T-helper 2 cell (primary cell): ENCODE measurements at places on chromosomes 7 and 10.
A peak's percentile ranks its signal among the peaks of the same experiment; 100 is the strongest.

DNA sequence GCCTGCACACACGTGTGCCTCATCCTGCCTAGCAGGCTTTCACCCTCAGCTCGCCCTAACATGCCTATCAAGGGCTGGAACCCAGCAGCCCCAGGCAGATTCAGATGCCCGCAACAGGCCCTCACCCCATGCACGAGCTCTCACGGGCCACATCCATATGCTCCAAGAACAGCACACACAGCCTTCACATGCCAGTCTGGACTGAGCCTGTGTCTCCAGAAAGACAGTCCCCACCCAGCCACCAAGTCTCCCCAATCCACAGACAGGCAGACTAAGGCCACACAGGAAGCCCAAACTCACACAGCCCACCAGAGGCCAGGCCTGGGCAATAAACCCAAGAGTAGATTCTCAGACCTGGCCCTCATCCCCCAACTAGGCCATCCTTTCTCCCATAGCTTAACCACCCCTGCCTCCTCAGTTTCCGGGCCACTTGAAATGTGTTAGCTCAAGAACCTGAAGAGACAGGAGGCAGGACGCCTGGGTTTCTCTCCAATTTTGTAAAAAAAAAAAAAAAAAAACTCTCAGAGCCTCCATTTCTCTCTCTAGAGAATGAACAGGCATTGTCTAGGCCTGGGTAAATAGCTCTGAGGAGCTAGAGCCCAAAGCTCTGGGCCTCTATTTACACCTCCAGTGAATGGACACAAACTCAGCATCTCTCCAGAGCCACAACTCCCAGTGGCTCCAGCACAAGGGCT lies 6.8 kb downstream of the LDB1 start:
- DNase-seq = no peak

- DNase-seq = no peak
Measured at GRCh38 chr7:356087-356486, 66.1 kb downstream of the FOXL3 start.

DNA sequence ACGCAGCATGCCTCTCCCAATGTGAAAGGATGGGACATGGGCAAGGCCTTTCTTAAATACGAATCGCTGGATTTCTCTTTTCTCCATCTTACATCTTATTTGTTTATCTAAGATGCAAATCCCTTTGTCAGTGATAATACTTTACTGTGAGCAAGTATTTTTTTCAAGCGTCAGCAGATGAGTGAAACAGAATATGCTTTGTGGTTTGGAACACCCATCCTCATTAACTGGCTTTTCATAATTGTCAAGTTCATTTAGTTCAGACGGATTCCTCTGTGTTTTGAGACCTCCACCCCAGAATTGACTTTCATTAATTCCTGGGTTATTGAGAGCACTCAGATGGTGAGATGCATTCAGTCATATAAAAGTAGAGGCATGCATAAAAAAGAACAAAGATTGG lies 149.8 kb downstream of the NSUN6 start:
- no peak for DNase-seq

DNA sequence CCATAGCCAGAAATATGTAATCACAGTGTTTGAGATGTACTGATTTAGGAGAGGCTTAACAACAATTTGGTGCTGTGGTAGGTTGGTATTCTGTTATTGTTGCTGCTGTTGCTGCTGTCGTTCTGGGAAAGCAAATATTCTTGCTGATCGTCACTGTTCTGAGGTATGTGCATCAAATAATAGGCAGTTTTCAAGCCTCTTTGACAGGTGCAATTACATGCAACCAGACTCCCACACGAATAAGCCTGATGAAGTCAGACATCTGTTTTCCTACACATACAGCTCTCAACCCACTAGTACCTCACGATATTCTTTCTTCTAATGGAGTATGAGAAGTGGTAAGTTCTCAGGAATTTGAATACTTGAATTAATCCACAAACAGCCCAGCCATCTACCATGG lies 46.7 kb upstream of the NRG3 start:
- no peak for DNase-seq

- no peak for DNase-seq
Measured at GRCh38 chr7:50497968-50498367, 47.8 kb upstream of the FIGNL1 start.

DNA sequence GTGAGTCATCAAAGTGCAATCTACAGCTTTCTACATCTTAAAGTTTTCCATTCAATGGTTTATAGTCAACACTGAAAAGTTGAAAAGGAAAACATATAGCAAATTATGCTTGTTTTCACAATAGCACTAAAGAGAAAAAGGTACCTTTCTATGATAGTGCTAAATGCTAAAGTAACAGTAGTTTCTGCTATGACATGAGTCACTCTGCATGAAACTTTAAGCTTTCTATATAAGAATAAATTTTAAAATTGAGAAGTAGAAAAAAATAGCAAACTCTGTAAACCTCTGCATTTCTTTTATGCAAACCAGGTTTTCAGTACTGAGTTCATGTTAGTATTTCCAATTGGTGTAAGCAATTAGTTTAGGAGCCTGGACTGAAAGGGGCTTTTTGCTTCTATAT lies 31.2 kb upstream of the TMEM168 start:
- DNase-seq = no peak

DNA sequence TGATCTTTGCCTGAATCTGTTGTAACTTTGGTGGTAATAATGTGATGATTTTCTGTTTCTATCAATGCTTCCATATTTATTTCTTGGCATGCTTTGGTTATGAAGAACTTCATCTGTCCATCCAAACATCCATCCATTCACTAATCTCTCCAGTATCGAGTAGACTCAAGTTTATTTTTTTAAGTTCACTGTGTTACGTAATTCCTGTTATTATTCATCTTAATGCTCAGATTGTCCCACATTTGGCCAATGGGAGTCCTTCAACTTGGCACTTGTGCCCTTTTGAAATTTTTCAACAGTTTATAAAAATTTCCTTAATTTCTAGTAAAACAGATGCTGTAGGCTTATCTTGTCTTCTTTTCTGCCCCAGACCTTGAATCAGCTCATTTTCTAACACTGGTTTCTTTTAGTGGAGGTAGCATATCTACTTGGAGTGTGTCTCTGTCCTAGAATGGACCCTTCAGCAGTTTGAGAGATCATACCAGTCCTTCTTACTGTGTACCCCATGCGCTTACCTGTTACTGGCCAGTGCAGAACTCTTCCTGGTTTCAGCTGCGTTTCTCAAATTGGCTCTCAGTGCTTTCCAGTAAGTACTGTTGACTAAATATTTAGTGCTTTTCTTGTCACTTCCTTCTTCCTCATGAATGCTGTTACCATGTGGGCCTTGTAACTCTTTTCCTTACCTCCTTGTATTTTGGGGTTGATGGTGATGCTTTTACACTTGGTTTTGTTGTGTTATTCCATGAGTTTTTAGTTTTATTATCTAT lies 100.8 kb downstream of the MLLT10 start:
- no peak for DNase-seq

DNA sequence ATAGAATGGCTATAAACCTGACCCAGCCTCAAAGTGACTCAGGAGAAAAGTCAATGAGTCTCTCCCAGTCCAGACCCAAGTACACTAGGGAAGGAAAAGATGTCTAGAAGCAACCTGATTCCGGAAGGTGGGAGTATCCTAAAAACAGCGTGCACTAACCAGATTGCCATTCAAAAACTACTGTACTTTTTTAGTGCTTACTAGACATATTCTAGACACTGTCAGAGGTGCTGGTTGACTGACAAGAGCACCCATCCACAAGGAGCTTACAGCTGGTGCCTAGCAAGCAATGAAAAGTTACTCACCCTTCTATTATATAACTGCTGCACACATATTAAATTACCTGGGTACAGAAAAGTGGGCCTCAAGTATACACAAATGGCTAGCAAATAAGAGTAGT lies 81.0 kb downstream of the SIRT1 start:
- DNase-seq = no peak

DNA sequence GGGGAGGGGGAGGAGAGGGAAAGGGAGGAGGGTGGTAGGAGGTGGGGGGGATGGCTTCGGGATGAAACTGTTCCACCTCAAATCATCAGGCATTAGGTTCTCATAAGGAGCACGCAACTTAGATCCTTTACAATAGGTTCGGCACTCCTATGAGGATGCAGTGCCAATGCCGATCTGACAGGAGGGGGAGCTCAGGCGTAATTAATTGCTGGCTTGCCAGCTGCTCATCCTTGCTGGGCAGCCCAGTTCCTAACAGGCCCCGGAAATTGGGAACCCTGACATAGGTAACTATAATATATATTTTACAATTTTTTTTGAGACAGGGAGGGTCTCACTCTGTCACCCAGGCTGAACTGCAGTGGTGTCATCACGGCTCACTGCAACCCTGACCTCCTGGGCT lies 118.8 kb upstream of the SFMBT2 start:
- DNase-seq = no peak

DNA sequence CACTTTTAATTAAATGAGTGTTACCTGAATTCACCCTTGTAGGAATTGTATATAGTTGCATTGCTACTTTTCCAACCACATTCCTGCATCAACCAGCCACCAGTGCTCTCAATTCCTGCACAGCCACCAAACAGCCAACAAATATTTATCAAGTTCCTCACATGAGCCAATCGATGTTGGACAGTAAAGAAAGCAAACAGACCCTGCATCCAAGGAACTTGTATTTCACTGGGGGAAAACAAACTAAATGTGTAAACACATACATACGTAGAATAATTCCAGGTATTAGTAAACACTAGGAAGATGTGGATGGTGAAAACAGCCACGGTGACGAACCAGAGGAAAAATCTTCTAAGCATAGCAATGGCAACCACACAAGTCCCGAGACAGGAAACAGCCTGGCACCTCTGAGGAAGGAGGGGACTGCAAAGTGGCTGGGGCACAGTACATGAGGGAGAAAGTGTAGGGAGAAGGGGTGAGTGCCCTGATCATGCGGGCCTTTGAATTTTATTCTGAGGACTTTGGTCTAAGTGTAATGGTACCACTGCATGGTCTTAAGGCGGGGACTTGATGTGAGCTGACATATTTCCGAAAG lies 111.2 kb downstream of the XRCC2 start:
- DNase-seq = no peak

- no peak for DNase-seq
Measured at GRCh38 chr10:110865186-110865808, 6.4 kb upstream of the PDCD4 start.

DNA sequence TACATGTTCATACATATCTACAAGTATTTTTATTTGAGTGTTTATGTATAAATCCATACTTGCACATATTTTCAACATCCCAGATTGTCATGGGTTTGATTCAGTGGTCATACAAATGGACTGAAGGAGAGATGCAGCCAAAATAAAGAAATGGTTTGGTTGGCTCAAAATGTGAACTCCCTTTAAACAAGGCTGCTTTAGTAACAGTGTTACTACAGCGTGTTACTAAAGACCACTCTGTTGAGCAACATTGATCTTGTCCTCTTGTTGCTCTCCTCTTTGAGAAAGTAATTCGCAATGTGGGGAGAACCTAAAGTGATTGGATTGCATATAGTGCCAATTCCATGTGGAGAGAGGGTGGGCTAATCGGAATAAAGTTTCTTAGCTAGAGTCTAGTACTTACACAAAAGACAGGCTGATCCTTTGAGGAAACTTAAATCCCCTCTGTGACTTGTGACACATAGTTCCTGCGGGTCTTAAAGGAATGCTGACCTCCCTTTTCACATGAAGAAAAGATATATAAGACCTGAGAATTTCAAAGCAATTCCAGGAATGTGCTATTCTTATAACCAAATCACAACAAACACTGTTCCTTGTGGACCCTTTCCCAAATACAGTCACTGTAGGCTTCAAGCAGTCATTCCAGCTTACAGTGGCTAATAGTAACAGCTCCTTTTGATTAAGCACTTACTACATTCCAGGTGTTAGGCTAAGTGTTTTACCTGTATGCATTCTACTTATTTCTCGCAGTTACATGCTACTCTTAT lies 144.3 kb downstream of the FZD1 start:
- DNase-seq = no peak

- no peak for DNase-seq
Measured at GRCh38 chr7:127807829-127808228, 155.8 kb downstream of the SND1 start.

DNA sequence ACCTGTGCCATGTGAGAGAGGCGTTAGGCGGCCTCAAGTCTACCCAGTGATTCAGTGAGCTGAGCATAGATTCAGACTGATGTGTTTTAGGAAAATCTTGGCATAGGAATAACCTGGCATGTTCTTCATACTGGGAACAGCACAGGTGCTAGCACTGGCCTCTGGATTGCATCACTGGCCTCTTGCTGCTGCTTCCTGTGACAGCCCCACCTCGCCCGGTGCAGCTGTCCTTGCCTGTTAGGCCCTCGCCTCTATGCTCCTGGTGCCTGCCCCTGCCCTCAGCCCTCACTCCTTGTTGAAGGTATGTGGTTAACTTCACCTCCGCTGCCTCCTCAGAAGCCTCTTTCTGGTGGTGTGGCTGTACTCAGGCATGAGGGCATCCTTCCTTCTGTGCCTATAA lies 46.2 kb downstream of the BLNK start:
- no peak for DNase-seq

DNA sequence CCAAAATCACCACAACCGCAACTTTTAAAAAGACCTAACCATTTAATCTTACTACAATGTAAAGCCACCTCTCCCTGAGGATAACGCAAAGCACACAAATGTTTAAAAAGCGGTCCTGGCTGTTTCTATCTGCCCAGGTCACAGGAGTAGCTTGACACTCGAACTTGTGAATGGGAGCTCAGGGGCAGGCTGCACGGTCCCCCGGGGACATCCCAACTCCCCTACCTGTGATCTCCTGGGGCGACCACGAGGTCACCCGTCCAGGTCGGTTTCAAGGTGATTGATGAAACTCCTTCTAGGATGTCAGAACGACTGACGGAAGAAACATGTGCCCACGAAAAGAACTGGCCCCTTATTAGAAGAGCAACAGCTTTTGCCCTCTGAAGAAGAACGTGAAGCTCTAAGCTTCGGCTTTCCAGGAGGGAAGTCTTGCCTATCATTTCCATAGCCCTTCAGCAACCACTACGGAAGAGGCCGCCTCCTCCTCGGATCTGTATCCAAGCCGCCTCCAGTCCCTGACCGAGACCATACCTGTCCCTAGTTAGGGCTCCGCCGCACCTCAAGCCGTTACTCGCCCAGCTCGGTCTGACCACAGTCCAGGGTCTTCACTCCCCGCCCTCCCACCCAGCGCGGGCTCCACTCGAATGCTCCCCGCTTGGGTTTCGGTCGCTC lies 459 bp downstream of the CYCS start:
- DNase-seq = peak; percentile 18

DNA sequence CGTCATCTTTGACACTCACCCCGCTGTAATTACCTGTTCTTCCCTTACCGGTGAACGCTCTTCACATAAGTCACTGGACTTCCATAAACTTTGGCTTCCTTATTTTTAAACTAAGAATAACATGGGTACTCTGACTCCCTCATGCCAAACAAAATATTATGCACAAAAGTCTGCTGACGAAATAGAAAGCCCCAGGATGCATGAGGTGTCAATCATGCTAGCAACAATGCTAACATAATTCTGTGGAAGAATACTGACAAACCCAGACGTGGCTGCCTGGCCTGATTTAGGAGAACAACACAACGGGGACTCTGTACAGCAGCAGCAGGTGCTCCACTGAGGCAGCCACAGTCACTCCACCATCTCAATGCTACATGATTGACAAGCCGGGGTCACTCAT lies 137.5 kb downstream of the CCDC71L start:
- DNase-seq = no peak

- no peak for DNase-seq
Measured at GRCh38 chr10:1400101-1401070, 336.9 kb downstream of the ADARB2 start.
